ENCODE measurements at places on chromosomes 5 and 9.

- no peak for DNase-seq
These were observed 144.9 kb downstream of the ADAMTSL1 start for GRCh38 chr9:18618862-18619261.

GRCh38 chr5:143197260-143197656, 206.2 kb downstream of the NR3C1 start:
- no peak for DNase-seq

DNA sequence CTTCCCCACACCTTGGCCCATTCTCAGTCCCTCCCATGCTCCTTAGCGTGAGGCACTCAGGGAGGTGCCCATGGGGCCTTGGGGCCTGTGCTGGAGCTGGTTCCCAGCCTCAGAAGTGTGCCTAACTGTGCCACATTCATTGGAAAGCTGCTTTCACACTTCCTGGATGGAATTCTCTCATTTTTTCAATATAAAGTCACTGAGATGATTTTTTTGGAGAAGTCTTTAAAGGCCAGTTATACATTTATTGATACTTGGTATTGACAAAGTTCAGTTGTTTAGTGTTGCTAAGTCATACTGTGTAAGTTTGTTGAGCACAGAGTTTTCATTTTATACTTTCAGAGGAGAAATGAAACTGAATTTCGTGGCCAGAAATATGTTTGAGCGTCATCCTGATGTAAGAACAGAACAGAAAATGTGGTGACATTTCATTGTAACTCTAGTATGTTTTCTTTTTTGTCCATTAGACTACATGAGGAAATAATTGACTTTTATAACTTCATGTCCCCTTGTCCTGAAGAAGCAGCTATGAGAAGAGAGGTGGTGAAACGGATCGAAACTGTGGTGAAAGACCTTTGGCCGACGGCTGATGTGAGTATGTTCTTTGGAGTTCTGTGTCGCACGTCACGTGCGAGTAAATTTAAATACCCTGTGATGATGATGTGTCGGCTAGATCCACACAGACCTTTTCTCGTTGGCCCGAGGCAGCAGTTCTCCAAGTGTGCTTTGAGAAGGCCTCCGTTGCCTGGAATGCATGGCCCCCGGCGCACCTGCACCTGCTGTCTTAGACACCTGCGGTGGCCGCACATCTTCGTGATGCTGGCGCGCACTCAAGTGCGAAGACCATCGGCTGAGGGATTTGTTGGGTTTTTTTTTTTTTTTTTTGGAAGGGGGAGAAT, 24.1 kb downstream of the TENT4A start:
- DNase-seq: no peak

GRCh38 chr5:72393052-72393451, 72.9 kb downstream of the PTCD2 start:
- DNase-seq: no peak

- no peak for DNase-seq
These were observed 22.6 kb downstream of the HRH2 start for GRCh38 chr5:175680463-175680862.

Data from GOT3 (cell line).